ENCODE measurements at places on chromosomes 2 and 18.
A peak's percentile ranks its signal among the peaks of the same experiment; 100 is the strongest.

DNA sequence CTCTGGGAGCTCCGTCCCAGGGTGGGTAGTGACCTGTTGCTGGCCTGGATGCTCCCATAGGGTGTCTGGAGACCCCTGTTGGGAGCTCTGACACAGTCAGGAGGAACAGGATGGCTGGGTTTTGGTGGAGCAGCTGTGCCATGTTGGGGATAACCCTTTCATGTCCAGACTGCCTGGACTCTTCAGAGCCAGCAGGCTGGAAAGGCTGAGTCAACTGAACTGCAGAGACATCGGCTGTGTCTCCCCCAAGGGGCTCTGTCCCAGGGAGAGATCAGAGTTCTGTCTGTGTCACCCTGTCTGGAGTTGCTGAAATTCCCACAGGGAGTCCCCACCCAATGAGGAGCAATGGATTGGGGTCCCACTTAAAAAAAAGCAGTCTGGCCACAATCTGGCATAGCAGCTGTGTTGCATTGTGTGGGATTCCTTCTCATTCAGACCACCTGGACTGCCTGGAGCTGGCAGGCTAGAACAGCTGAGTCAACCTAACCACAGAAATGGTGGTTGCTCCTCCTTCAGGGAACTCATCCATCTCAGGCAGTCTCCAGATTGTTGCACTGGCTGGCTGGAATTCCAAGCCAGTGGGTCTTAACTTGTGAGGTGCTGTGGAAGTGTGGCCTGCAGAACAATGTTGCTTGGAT lies 37.2 kb downstream of the AGPS start:
- no peaks in the 10 kb centered on the region for H3K27me3 ChIP-seq
- H3K4me3 ChIP-seq, result no peak overlapping the region
- no peak for DNase-seq

- no peaks in the 10 kb centered on the region for H3K27me3 ChIP-seq
- no peak overlapping the region for H3K4me3 ChIP-seq
- H3K36me3 ChIP-seq, result no peaks in the 10 kb centered on the region
- DNase-seq, result no peak
- no peak overlapping the region for H3K27ac ChIP-seq
Observed at GRCh38 chr2:211534632-211535031, 978.2 kb downstream of the CPS1 start.

DNA sequence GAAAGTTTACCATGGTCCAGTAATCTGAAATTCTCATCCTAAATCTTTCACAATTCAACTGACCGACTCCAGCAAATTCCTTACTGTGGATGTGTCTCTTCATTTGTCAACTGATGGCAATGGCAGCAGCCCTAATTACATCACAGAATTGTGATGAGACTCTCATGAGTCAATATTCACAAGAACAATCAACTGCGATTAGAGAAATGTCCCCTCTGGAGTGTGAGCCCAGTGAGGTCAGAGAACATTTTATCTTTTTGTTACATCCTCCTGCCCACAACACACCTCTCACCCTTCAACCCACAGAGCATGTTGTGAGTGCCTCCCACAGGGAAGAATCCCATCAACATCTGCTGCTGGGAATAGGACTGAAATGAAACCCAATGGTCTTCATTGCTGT lies 73.6 kb downstream of the CD226 start:
- H3K27me3 ChIP-seq, result no peaks in the 10 kb centered on the region
- H3K4me1 ChIP-seq, result no peaks in the 10 kb centered on the region
- H3K36me3 ChIP-seq, result no peaks in the 10 kb centered on the region
- no peak overlapping the region for H3K27ac ChIP-seq
- no peak overlapping the region for H3K4me3 ChIP-seq
- DNase-seq, result no peak

DNA sequence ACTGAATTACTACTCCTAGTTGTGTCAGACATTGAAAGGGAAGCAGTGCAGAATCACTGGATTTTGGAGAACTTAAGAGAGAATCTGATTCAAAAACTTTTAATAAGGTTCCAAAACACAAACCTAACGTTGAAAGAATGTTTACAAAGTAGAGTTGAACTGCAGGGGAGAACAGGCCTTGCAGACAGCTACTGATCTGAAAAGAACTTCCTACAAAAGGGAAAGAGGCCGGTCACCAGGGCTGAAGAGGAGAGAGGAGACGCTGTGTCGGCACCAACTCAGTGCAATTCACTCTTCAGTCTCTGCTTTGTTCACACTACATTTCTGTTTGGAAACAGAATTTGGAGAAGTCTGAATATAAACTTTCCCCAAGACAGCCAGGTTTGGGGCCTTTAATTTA lies 124.0 kb downstream of the GAREM1 start:
- H3K4me1 ChIP-seq, result peaks cover 43% of the 10 kb centered on the region
- no peak overlapping the region for H3K4me3 ChIP-seq
- no peaks in the 10 kb centered on the region for H3K27me3 ChIP-seq
- peak overlapping the region; percentile 71 for H3K27ac ChIP-seq

GRCh38 chr2:26609839-26610277 lies 31.3 kb downstream of the CIB4 start:
- no peak for DNase-seq
- H3K4me3 ChIP-seq, result no peak overlapping the region
- peaks cover 17% of the 10 kb centered on the region for H3K4me1 ChIP-seq
- no peaks in the 10 kb centered on the region for H3K36me3 ChIP-seq
- H3K27me3 ChIP-seq, result no peaks in the 10 kb centered on the region

GRCh38 chr18:10524507-10525370 lies 1.1 kb upstream of the NAPG start:
- peak; percentile 80 for DNase-seq
- peak overlapping the region; percentile 82 for H3K4me3 ChIP-seq
- H3K36me3 ChIP-seq, result no peaks in the 10 kb centered on the region
- H3K27me3 ChIP-seq, result no peaks in the 10 kb centered on the region
- H3K27ac ChIP-seq, result peak overlapping the region; percentile 95

- H3K27me3 ChIP-seq, result no peaks in the 10 kb centered on the region
- no peaks in the 10 kb centered on the region for H3K36me3 ChIP-seq
- H3K4me3 ChIP-seq, result no peak overlapping the region
Observed at GRCh38 chr2:168470320-168471162, 14.5 kb downstream of the CERS6 start.

DNA sequence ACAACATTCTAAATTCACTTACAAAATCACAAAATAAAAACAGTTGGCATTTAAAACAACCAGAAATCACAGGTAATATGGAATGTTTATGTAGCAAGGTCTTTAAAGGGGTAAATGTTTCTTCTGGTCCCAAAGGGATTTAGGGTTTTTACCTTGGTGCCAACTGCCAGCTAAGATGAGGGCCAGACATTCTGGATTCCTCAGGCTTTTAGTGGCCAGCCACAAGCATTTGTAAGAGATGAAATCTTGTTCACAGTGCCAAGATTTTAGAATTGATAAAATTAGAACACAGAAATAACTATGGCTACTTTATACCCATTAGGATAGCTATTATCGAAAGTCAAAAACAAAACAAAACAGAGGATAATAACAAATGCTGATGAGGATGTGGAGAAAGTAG lies 60.4 kb upstream of the CDKL4 start:
- no peaks in the 10 kb centered on the region for H3K4me1 ChIP-seq
- H3K36me3 ChIP-seq, result peaks cover 8% of the 10 kb centered on the region
- H3K27ac ChIP-seq, result no peak overlapping the region
- DNase-seq, result no peak
- H3K4me3 ChIP-seq, result no peak overlapping the region

- H3K36me3 ChIP-seq, result no peaks in the 10 kb centered on the region
- no peak overlapping the region for H3K27ac ChIP-seq
- no peak overlapping the region for H3K4me3 ChIP-seq
- H3K4me1 ChIP-seq, result no peaks in the 10 kb centered on the region
- peaks cover 4% of the 10 kb centered on the region for H3K27me3 ChIP-seq
Observed at GRCh38 chr2:119005555-119005954, 63.6 kb downstream of the MARCO start.

GRCh38 chr2:11743846-11744553 lies 2.4 kb upstream of the LPIN1 start:
- peak overlapping the region; percentile 83 for H3K27ac ChIP-seq
- H3K27me3 ChIP-seq, result no peaks in the 10 kb centered on the region
- DNase-seq, result peak; percentile 98
- H3K36me3 ChIP-seq, result no peaks in the 10 kb centered on the region

- H3K4me3 ChIP-seq, result no peak overlapping the region
- H3K36me3 ChIP-seq, result no peaks in the 10 kb centered on the region
- H3K27ac ChIP-seq, result no peak overlapping the region
- H3K4me1 ChIP-seq, result no peaks in the 10 kb centered on the region
Observed at GRCh38 chr18:27240383-27240782, 55.3 kb upstream of the CHST9 start.

DNA sequence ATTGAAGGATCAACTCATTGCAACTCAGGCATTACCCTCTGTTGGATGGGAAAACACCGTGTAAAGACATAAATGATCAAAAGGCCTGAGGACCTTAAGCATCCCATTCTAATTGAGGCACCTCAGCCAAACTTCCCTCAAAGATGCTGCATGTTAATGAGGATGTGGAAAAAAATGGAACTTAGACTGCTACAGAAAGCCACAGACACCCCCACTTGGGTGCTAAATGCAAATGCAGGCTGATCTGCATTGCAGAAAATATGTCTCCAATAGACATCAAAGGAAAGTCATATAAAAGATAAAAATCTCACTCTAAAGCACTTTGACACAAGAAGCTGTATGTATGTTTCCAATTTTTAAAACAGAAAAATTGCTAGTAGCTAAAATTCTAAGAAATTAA lies 504.7 kb downstream of the KCNJ3 start:
- no peak for DNase-seq
- H3K4me3 ChIP-seq, result no peak overlapping the region
- H3K27ac ChIP-seq, result no peak overlapping the region
- no peaks in the 10 kb centered on the region for H3K27me3 ChIP-seq

DNA sequence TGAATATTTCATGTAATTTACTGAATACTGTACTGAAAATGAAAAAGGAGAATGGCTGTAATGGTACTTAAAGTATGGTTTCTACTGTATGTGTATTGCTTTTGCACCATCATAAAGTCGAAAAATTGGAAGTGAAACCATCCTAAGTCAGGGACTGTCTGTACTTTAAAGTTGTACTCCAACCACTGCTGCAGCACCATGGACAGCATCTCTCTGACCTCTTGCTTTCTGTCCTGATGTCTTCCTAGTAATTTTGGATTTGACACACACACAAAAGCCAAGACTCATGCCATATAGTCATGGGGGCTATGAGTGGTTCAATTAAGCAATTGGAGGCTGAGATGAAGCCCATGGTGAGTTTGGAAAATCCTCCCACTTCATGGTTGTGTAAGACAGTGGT lies 256.3 kb upstream of the PKDCC start:
- H3K27ac ChIP-seq, result no peak overlapping the region
- DNase-seq, result no peak
- H3K27me3 ChIP-seq, result no peaks in the 10 kb centered on the region
- H3K4me1 ChIP-seq, result no peaks in the 10 kb centered on the region

DNA sequence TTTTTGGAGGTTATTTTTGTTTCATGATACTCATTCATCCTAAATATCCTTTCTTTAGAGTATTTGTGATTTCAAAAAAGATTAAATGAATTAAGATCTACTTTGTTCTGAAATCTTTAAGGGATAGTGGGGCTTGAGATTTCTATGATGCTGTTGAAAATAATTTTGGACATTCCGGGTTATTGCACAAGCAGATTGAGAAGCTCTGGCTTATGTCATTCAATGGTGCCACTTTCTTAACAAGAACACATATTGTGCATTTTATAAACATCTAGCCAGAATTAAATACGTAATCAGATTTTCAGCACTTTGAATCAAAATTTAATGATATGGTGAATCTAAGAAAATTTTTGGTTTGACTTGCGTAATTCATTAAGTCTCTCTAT lies 207.7 kb upstream of the COL3A1 start:
- H3K4me3 ChIP-seq, result no peak overlapping the region
- no peak for DNase-seq

DNA sequence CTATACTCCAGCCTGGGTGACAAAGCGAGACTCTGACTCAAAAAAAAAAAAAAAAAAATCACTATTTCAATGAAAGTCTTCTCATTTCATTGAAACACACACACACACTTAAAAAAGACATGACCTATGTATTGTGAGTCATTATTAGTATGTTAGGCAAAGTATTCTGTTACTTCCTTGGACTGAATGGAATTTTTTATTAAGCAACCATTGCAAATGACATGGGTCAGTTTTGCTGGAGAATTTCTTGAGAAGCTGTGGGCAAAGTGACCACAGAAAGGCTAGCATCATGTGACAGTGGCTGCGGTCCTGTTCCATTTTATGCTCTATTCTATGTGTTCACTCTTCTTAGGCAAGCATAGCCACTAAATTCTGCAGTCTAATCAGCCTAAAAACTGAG lies 695.7 kb downstream of the TDRD15 start:
- H3K4me3 ChIP-seq, result no peak overlapping the region
- no peak for DNase-seq
- H3K4me1 ChIP-seq, result no peaks in the 10 kb centered on the region
- H3K27ac ChIP-seq, result no peak overlapping the region
- H3K27me3 ChIP-seq, result no peaks in the 10 kb centered on the region
- H3K36me3 ChIP-seq, result no peaks in the 10 kb centered on the region

DNA sequence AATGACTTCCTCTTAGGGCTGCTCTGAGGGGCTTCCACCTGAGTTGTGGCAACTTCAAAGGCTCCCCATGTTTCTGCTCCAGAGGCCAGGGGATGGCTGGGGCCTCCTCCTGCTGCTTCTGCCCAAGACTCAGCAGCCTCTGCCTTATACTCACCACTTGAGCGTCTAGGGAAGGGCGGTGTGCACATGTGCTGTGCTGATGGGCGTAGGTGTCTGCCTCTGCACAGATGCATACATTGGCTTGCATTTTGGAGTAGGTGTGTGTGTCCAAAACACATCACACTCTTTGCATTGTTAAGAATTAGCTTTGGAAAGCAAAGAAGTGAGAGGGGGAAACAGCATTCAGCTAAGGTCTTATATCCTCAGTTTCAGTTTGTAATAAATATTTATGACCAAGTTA lies 85.2 kb downstream of the EN1 start:
- H3K4me3 ChIP-seq, result no peak overlapping the region
- H3K4me1 ChIP-seq, result no peaks in the 10 kb centered on the region
- DNase-seq, result no peak
- no peak overlapping the region for H3K27ac ChIP-seq
- no peaks in the 10 kb centered on the region for H3K36me3 ChIP-seq

DNA sequence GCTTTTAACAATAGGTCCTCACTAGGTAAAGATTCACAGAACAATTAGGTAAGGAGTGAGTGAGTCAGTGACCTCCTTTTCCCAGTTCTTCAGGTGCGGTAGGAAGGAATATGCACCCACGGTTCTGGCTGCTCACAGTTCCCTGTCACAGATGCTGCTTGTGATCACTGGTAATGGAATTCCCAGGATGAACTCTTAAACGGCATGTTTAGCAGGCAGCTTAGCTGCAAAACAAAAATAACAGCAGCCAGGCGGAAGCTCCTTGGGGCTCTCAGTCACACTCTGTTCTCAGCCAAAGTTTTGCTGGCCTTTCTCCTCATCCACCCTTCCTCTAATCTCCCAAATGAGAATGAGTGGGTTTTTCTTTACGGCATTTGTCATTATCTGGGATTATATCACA lies 274.5 kb downstream of the MYT1L start:
- no peak for DNase-seq
- H3K4me3 ChIP-seq, result no peak overlapping the region
- no peaks in the 10 kb centered on the region for H3K27me3 ChIP-seq
- no peaks in the 10 kb centered on the region for H3K36me3 ChIP-seq

DNA sequence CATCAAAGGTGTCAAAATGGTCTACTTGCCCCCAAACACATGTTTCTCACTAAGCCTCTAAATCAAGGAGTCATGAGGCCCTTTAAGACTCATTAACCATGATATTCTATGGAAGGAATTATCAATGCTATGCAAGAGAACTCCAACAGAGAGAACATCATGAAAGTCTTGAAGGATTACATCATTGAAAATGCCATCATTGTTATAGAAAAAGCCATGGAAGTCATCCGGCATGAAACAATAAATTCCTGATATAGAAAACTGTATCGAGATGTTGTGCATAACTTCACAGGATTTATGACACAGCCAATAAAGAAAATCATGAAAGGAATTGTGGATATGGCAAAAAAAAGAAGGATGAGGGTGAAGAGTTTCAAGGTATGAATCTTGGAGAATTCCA lies 1363.6 kb upstream of the CDH2 start:
- no peak overlapping the region for H3K27ac ChIP-seq
- H3K27me3 ChIP-seq, result no peaks in the 10 kb centered on the region
- no peaks in the 10 kb centered on the region for H3K36me3 ChIP-seq
- no peaks in the 10 kb centered on the region for H3K4me1 ChIP-seq
